HFF-Myc (cell line): ENCODE measurements at places on chromosomes 12 and 14.

- no peak for DNase-seq
These were observed 47.8 kb downstream of the HMGA2 start for GRCh38 chr12:65871865-65872645.

DNA sequence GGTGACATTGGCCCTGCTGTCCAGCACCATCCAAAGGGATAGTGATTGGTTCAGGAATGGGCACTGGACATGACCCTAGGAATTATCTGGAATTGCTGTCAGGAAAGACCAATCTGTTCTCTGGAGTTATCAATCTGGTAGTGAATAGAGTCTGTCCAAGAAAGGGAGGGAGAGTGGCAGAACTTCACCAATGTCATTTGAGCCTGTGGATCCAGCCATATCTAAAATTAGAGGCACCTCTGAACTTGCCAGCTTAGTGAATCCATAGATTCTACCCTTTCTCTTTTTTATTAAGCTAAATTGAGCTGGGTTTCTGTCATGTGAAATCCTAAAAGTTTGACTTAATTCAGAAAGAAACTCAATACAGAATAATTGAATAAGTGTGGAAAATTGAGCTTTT is 93.9 kb downstream of the NKX2-1 start:
- DNase-seq: no peak

DNA sequence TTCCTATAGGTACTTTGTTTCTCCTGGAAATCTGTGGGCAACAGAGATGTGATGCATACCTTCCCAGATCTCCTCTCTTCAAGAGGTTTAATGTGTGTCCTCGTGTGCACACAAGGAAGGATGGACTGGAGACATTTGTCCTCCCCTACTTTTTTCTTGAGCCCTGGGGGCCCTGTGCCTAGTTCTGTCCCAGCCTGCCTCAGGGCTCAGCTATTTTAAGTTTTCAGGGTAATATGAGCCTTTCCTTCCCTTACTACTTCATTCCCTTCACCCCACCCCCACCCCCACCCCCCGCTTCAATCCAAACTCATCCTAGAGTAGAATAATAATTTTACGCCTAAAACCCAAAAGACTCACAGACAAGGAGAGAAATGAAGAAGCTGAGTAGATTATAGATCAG is 446 bp downstream of the STAC3 start:
- no peak for DNase-seq

- DNase-seq: no peak
These were observed 3.7 kb upstream of the HOXC12 start for GRCh38 chr12:53950789-53951576.

- no peak for DNase-seq
These were observed 457.0 kb downstream of the PCNX1 start for GRCh38 chr14:71363946-71364925.

DNA sequence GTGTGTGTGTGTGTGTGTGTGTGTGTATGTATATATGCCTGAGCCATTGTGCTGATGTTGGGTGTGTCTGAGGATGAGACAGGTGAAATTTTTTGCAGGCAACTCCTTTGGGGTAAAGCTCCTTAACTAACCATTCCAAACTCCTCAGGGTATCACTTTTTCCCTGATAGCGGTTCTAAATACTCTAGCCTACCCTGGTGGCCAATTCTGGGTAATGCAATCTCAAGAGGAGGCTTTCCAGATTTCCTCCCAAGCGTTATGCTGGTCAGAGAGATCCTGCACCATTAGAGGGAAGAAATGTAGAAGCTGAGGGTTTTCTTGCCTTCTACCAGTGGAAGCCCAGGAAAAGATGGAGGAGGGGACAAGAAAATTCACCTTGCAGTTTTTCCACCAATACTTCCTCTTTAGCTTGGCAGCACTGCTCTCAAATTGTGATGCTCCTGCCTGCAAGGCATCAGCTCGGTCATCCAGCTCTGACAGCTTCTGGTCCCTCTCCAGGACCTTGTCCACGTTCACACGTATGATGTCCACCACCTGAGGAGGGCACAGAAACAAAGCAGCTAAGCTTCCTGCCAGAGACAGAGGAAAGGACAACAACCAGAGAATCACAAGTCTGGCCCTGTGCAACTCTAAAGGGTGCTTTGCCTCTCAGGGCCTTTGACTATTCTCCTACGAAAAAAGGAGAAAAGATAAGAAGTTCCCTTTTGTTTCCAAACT is 4.9 kb downstream of the VAMP1 start:
- peak; percentile 51 for DNase-seq

- no peak for DNase-seq
These were observed 107.6 kb upstream of the SFSWAP start for GRCh38 chr12:131603106-131603938.

DNA sequence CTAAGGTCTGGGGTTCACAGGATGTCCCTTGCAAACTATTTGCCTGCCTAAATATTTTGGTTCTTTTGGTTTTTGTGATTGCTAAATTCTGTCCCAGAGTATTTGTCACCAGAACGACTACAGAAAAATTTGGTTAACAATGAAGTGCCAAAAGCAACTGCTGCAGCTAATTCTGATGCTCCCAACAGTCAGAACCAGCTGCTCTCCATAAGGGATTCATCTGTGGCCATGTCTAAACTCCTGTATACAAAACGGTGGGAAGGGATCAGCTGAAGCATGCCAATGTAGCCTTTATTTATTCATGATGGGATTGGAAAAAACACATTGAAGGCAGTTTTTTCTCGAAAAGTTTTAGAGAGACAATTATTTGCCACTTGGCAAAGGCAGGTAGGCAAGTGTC is 29.3 kb upstream of the PELI2 start:
- DNase-seq: no peak

GRCh38 chr14:44525237-44525636 is 18.2 kb upstream of the FSCB start:
- DNase-seq: no peak

- DNase-seq: no peak
These were observed 81.5 kb upstream of the MYF6 start for GRCh38 chr12:80625901-80626300.

DNA sequence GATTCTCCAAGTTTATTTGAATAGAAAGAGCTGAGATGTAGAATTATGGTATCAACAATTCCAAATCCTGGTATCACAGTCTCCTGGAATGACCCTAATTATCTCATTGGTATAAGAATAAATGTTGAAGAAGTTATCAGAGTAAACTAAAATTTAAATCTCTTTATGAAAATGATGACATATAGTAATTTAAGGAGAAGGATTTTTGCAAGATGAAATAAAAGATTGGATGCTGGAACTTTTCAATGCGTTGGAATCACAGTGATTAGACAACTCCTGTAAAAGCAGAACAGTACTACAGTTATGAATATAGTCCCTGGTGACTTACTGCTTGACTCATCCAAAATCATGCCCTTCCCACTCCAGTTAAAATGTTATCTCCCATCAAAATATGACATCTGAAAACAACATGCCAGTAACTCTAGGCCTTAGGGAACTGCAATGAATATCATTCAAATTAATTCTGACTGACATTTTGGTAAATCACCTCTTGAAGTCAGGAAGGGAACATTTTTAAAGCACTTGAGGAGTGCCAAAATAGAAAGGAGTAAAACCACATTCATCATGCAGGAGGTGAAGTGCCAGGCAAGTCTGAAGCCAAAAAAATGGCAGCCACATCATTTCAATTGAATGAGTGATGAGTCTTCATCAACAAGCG is 197.8 kb upstream of the PRKD1 start:
- no peak for DNase-seq

DNA sequence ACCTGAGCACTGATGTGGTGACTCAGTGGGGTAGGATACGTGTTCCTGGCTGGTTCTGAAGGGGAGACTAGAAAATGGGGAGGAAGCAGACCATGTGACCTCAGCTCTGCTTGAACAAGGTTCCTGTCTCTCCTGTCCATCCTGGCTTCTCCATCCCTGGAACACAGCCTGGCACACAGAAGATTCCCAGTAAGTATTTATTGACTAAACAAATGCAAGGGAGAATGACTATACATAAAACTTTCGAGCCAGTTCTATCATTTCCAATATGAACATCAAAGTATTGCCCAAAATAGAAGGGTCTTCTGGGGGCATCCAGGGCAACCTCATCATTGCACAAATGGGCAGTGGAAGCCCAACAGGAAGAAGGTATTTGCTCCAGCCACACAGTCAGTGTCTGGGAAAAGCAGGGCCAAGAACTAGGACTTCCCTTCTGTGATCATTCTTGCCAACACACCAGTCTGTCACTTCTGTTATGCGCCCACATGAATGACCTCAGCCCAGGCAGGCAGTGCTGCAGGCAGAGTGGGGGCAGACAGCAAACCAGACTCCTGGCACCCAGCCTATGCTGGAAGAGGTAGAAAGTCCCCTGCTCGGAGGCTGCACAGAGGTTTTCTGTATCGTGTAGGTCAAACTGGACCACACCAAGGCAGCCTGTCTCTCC is 5.6 kb upstream of the SERPINA9 start:
- DNase-seq: no peak

DNA sequence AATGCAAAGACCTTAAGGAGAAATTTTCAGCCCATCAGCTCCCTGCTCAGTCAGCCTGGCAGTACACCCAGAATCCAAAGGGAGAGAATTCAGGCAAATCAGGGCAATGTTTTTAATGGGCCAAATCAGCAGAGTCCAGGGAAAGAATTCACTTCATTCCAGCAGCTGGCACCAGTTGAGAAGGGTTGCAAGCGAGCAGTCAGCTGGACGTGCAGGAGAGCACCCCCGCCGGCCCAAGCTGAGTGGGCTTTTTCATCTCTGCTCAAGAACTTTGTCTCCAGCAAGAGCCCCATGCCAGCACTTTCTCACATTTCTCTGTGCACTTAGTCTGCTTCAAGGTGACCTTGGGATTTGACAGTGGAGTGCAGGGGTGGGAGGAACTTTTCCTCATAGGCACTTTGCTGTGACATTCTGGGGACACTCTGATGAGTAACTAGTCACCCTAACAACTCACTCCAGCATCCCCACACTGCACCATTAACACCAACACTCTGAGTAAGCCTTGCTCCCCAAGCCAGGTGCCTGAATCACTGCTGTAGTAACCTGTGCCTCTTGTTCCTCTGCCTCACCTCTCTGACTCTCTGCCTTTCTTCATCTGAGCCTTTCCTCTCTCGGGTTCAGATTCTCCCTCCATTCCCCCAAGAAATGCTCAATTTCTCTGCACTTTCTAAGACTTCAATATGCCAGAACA is 2.2 kb downstream of the ENDOU start:
- no peak for DNase-seq

DNA sequence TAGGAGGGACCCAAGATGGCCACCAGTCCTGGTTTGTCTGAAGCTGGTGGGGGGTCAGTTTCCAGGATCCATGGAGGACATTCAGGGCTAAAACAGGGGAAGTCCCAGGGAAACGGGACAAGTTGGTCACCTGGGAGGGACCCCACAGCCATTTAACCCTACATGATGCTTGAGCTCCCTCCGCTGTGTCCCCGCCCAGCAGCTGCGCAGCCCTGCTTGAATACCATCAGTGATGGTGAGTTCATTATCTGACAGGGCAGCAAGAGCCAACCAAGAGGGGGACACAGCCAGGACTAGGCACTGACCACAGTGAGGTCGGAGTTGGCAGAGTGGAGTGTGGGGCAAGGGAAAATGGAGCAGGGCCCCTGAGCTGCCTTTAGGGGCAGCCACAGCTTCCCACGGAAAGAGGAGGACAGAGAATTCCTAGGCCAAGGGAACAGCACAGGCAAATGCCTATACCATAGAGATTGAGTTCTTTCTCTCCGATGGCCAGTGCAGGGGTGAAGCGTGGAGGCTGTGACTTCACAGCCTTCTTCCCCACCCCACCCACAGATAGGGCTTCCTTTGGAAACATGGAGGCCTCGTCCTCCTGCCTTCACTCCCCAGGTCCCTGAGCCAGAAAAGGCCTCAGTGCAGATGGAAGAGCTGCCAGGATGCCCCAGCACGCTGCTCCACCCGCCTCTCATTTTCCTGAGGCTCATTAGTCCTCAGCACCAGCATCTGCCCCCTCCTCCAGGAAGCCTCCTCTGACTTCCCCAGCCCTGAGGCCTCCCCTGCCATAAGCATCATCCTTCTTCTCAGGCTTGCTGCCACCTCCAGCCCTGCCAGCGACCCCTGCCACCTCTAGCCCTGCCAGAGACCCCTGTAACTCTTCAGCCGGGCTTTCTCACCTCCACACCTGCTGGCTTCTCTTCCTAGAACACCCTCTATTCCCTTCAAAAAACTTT is 51.4 kb downstream of the CYP46A1 start:
- DNase-seq: no peak

DNA sequence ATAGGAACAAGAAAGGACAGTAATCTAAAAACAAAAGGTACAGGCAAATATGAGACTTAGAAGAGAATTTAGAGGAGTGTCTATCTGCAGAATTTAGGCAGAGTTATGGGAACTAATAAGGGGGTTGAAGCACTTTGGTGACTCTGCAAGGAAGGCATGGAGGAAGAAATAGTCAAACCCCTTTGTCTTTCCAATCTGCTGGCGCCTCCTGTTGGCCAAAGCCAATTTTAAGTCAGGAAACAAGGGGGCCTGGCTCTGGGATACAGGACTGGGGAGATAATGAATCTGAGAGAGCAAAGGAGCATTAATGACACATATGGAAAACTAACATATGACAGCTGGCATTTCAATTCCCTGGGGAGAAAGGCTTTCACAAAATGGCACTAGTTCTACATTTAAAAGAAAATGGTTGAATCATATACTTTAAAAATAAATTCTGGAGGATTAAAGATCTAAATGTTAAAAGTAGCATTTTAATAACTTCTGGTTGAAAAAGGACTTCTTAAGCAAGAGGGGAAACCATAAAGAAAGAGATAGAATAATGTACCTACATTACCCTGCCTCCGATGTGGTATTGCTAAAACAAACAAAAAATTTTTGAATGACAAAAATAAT is 48.5 kb upstream of the CSRP2 start:
- no peak for DNase-seq

- DNase-seq: no peak
These were observed 13.7 kb upstream of the LIMA1 start for GRCh38 chr12:50297027-50297426.

DNA sequence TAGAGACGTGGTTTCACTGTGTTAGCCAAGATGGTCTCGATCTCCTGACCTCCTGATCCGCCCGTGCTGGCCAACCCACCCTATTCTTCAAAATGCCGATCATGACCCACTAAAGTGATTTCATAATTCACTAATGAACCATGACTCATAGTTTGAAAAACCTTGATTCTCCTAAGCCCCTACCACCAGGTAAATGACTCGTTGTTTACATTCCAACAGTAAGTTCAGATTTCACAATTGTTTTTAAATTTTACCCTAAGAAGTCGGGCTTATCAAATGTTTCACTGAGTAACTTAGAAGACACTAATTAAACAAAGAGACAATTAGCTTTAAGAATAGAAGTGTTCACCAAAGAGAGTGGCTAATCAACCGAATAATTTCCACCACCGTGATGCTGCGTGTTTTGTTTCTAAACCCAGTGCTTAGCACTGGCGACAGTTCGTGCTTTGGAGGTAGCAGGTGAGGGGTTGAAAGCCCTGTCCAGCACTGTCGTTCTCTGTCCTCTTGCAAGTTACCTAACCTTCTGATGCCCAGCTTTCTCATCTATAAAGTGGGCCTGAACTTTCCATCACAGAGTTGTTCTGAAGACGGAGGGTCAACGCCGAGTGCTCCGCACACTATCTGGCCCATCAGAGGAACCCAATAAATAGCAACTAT is 136.5 kb downstream of the NTF3 start:
- DNase-seq: no peak

- DNase-seq: no peak
These were observed 40.4 kb downstream of the PSEN1 start for GRCh38 chr14:73176685-73177084.
